CD4-positive, alpha-beta T cell treated with Interleukin-2 at 100 ng/mL for 4 hours (primary cell): ENCODE measurements at places on chromosomes 6 and 20.
A peak's percentile ranks its signal among the peaks of the same experiment; 100 is the strongest.

DNA sequence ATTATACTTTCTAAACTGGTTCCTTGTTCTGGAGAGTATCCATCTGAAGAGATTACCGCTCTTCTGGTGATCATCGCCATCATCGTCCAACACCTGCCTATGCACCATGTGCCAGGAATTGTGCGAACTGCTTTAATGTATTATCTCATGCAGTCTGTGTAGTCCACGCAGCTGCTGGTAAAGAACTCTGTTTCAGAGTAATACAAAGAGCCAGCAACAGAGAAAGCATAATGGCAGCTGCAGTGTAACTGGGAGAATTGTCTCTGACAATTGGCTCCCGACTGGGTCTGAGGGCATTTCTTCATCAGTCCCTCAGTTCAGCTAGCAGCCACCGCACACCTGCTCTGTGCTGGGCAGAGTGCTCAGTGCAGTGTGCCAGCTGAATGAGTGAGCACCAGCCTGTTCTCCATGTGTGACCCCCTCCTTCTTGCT, 383.4 kb downstream of the GRIK2 start:
- DNase-seq, result no peak

GRCh38 chr6:19478992-19479391, 358.2 kb upstream of the ID4 start:
- DNase-seq, result no peak

GRCh38 chr6:111746983-111747382, 126.3 kb downstream of the FYN start:
- DNase-seq, result no peak

GRCh38 chr20:3710703-3711483, 1.5 kb downstream of the SIGLEC1 start:
- peak; percentile 67 for DNase-seq

DNA sequence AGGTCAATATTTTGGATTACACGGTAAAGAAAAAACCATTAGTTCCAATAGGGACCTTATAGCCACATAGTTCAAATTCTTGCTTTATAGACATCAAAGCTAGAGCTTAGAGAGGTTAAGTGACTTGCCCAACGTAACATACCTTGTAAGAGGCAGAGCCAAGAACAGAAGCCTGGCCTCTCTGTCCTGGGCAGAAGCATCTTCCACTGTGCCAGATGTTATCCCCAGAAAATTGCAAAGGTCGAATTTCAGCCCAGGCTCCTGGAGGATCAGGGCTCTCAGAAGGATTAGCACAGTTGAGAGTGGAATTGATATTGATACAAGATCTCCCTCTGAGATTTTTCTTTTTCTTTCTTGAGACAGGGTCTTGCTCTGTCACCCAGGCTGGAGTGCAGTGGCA, 6.1 kb downstream of the SMIM28 start:
- DNase-seq, result no peak
